ENCODE measurements at places on chromosomes 12 and 14. TPM values are rescaled to one million over a fixed set of nuclear protein-coding genes. Genes with fewer than 3 reads are reported as not detected.

DNA sequence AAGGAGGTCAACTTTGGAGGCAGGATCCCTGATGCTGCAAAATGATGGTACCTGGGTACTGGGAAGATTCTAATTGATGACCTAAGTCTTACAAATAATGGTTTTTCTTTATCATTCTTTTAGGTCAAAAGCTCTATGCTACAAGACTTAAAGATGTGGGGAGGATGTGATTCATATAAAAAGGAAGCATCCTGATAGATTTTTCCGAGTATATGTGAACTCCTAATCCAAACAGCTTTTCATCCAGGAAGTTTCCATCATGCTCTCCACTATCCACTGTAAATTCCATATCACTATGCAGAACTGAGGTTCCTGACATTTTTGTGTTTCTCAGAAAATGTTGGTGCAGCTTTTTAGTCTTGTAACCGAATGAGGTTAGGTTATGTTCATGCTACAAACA lies 293.2 kb downstream of the PAWR start:
- no peak overlapping the region for H3K27ac ChIP-seq
- no peaks in the 10 kb centered on the region for H3K4me1 ChIP-seq
- no peak overlapping the region for H3K4me3 ChIP-seq
- no peaks in the 10 kb centered on the region for H3K36me3 ChIP-seq
- H3K27me3 ChIP-seq = no peaks in the 10 kb centered on the region
- DNase-seq = no peak

- no peaks in the 10 kb centered on the region for H3K27me3 ChIP-seq
- H3K4me1 ChIP-seq = no peaks in the 10 kb centered on the region
- H3K36me3 ChIP-seq = no peaks in the 10 kb centered on the region
- no peak for DNase-seq
- no peak overlapping the region for H3K4me3 ChIP-seq
- H3K27ac ChIP-seq = no peak overlapping the region
Measured at GRCh38 chr14:51895375-51895774, 35.0 kb downstream of the GNG2 start.

GRCh38 chr12:97637770-97638169 lies 175.2 kb downstream of the RMST start:
- H3K36me3 ChIP-seq = no peaks in the 10 kb centered on the region
- no peak overlapping the region for H3K27ac ChIP-seq
- H3K27me3 ChIP-seq = no peaks in the 10 kb centered on the region
- H3K4me3 ChIP-seq = no peak overlapping the region
- H3K4me1 ChIP-seq = no peaks in the 10 kb centered on the region

- peak; percentile 83 for DNase-seq
- H3K4me1 ChIP-seq = no peaks in the 10 kb centered on the region
- H3K27me3 ChIP-seq = no peaks in the 10 kb centered on the region
- no peak overlapping the region for H3K27ac ChIP-seq
- no peak overlapping the region for H3K4me3 ChIP-seq
Measured at GRCh38 chr12:132523576-132524331, 33.8 kb downstream of the FBRSL1 start.

- no peaks in the 10 kb centered on the region for H3K36me3 ChIP-seq
- no peaks in the 10 kb centered on the region for H3K27me3 ChIP-seq
- peaks cover 6% of the 10 kb centered on the region for H3K4me1 ChIP-seq
- H3K27ac ChIP-seq = no peak within 1 kb of the TSS
- peak; percentile 98 for DNase-seq
Measured at GRCh38 chr14:23237772-23238594, at the start of gene RNF212B. Gene RNF212B (plus strand): TSS chr14:23237936. CDS start chr14:23240346, 2,410 bp downstream.

DNA sequence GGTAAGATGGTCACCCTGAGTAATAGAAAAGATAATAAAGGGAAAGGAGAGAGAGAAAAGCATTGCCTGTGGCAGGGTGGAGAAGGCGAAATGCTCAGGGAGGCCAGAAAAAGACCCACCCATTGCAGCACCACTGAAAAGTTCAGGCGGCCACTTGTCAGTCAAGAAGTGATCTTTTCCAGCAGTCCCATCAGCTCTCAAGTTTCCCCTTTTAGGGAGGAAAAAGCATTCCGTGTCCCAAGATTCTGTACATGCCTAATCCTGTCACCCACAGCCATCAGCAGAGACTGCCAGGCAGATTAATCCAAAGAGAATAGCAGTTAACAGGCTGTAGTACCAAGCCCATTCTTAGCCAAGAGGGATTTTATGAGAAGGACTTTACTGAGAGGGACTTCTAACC lies 11.9 kb downstream of the SLC38A1 start:
- H3K27me3 ChIP-seq = no peaks in the 10 kb centered on the region
- H3K27ac ChIP-seq = no peak overlapping the region
- no peak for DNase-seq

DNA sequence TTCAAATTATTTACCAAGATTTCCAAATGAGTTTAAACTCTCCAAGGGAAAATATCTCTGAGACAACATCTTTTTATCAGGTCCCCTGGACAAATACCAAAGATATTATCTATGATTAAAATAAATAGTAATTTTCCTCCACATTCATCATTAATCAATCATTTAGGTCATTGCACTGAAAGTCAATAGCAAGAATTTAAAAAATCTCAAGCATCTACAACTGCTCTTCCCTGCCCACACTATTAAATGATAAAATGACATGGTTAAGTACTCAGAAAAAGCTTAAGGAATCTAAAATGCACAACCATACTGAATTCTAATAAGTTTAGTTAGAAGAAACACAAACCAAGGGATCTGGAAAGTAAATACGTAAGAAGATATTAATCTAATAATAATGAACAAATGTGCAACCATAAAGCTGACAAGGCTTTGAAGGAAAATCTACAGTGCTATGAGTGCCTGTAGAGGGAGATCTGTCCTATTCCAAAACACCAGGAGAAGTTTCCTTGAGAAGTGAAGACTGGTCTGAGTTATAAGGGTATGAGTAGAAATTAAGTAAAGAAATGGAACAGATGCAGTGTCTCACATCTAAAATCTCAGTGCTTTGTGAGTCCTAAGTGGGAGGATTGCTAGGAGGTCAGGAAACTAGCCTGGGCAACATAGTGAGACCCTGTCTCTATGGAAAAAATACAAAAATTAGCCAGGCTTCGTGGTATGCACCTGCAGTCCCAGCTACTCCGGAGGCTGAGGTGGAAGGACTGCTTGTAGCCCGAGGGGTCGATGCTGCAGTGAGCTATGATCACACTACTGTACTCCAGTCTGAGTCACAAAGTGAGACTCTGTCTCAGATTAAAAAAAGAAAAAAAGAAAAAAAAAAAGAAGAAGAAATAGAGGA lies 19.2 kb downstream of the INTS13 start:
- H3K36me3 ChIP-seq = peaks cover 50% of the 10 kb centered on the region
- H3K27me3 ChIP-seq = no peaks in the 10 kb centered on the region
- no peaks in the 10 kb centered on the region for H3K4me1 ChIP-seq
- H3K27ac ChIP-seq = no peak overlapping the region
- H3K4me3 ChIP-seq = no peak overlapping the region

DNA sequence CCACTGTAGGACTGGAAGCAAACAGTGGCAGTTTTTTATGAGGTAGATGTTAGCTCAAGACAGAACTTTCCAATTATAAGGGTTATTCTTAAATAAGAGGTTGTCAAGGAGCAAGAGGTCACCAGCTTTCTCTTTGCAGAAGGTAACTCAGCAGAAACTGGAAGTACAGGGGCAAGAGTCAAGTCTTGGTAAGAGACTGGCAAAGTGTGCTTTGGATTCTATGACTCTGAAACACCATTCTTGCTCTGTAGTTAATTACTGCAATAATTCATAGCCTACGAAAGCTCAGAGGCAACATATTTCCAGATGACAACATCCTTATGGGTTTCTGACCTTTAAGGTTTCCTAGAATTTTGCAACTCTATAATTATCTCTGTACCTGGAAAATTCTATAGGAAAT lies 51.3 kb downstream of the RMST start:
- H3K4me3 ChIP-seq = no peak overlapping the region
- H3K27me3 ChIP-seq = no peaks in the 10 kb centered on the region
- H3K4me1 ChIP-seq = no peaks in the 10 kb centered on the region
- no peak for DNase-seq
- no peak overlapping the region for H3K27ac ChIP-seq
- no peaks in the 10 kb centered on the region for H3K36me3 ChIP-seq

GRCh38 chr14:31566456-31566855 lies 5.3 kb downstream of the NUBPL start:
- no peaks in the 10 kb centered on the region for H3K27me3 ChIP-seq
- H3K36me3 ChIP-seq = peaks cover 9% of the 10 kb centered on the region
- H3K4me3 ChIP-seq = no peak overlapping the region
- DNase-seq = no peak

- no peak for DNase-seq
- H3K4me3 ChIP-seq = no peak overlapping the region
- H3K27ac ChIP-seq = no peak overlapping the region
- no peaks in the 10 kb centered on the region for H3K36me3 ChIP-seq
Measured at GRCh38 chr14:94139006-94139405, 9.6 kb upstream of the IFI27L2 start.

- H3K4me3 ChIP-seq = no peak overlapping the region
- H3K36me3 ChIP-seq = no peaks in the 10 kb centered on the region
- H3K27ac ChIP-seq = no peak overlapping the region
- H3K27me3 ChIP-seq = no peaks in the 10 kb centered on the region
- DNase-seq = no peak
Measured at GRCh38 chr12:93043877-93044209, 114.7 kb upstream of the EEA1 start.

GRCh38 chr12:130880411-130880885 lies 8.6 kb downstream of the RAN start:
- H3K4me1 ChIP-seq = no peaks in the 10 kb centered on the region
- no peak overlapping the region for H3K27ac ChIP-seq
- peaks cover 22% of the 10 kb centered on the region for H3K36me3 ChIP-seq
- no peak for DNase-seq

GRCh38 chr14:50049703-50050570 lies 66.4 kb downstream of the VCPKMT start:
- no peak overlapping the region for H3K27ac ChIP-seq
- DNase-seq = no peak
- no peaks in the 10 kb centered on the region for H3K36me3 ChIP-seq
- no peak overlapping the region for H3K4me3 ChIP-seq

DNA sequence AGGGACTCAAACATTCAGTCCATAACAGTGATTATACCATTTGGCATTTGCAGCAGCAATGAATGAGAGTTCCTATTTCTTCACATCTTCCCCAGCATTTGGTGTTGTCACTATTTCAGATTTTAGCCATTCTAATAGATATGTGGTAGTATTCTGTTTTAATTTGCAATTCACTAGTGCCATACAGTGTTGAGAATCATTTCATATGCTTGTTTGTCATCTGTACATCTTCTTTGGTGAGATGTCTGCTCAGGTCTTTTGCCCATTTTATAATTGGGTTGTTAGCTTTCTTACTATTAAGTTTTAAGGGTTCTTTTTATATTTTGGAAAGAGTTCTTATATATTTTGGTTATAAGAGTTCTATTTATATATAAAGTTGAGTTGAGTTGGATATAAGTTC lies 276.5 kb downstream of the FUT8 start:
- H3K36me3 ChIP-seq = no peaks in the 10 kb centered on the region
- no peaks in the 10 kb centered on the region for H3K27me3 ChIP-seq
- no peak overlapping the region for H3K27ac ChIP-seq
- H3K4me1 ChIP-seq = no peaks in the 10 kb centered on the region
- DNase-seq = no peak

DNA sequence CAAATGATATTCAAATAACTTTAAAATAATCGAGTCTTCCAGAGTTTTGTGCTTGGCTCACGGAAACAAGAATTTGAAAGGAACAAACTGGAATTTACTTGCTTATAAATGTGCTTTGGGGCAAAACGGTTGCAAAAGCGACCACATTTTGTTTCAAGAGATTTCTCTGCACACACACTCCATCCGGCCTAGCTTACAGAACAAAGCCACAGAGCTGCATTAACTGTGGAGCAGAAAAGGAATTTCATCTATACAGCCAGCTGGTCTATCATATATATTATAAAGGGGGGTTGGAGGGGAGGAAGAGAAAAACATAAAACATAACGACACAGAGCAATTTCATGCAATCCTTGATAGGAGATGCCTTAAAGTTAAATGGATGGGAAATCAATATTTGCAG lies 153.0 kb downstream of the MYRFL start:
- H3K4me1 ChIP-seq = no peaks in the 10 kb centered on the region
- H3K27me3 ChIP-seq = no peaks in the 10 kb centered on the region
- H3K4me3 ChIP-seq = no peak overlapping the region
- H3K36me3 ChIP-seq = no peaks in the 10 kb centered on the region

- DNase-seq = no peak
- no peaks in the 10 kb centered on the region for H3K4me1 ChIP-seq
- H3K27me3 ChIP-seq = no peaks in the 10 kb centered on the region
- no peak overlapping the region for H3K27ac ChIP-seq
Measured at GRCh38 chr12:83889745-83890144, 1022.9 kb downstream of the SLC6A15 start.

- H3K27ac ChIP-seq = no peak overlapping the region
- H3K4me3 ChIP-seq = peak overlapping the region; percentile 37
- no peaks in the 10 kb centered on the region for H3K4me1 ChIP-seq
Measured at GRCh38 chr14:93787465-93788292, 606 bp downstream of the PRIMA1 start.

DNA sequence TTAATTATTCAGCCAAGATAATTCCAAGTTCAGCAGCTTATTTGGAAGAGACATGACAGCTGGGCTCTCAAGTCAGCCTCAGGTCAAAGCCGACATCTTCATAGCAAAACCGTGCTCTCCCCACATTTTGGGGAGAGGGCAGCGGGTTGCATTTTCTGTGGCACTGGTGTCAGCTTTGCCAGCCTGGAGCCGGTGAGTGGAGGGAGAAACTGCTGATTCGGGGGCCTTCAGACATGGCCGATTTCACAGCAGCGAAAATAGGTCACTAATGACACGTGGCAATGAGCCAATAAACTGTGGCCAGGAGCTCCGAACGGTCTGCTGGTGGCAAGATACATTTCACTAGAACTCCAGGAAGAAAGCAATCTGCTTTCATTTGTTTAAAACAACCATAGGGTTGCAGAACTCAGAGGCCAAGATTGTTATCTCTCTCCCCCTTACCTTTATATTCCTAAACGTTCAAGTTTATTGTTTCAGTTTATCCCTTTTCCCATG lies 173.2 kb downstream of the CAND1 start:
- H3K36me3 ChIP-seq = no peaks in the 10 kb centered on the region
- H3K27ac ChIP-seq = no peak overlapping the region
- H3K4me3 ChIP-seq = no peak overlapping the region
- no peaks in the 10 kb centered on the region for H3K27me3 ChIP-seq
- peaks cover 11% of the 10 kb centered on the region for H3K4me1 ChIP-seq

DNA sequence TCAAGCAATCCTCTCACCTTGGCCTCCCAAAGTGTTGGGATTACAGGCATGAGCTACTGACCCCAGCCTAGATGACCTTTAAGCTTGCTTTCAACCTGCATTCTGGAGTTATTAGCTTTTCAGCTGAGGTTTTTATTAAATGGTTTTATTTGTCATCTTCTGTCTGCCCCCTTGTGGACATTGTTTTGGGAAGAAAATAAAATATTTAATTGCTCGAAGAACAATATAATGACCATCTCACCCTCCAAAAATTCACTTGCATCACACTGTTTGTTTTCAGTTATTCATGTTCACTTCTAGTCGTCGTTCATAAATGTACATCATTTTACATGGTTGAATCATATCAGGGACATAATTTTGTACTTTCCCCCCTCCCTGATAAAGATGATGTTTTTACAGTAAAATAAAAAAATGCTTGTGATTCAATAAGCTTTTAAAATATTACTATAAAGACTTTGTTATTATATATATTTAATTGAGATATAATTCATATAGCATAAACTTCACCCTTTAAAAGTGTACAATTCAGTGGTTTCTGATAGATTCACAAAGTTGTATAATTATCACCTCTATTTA lies 10.1 kb upstream of the SPATS2 start:
- H3K27me3 ChIP-seq = peaks cover 20% of the 10 kb centered on the region
- no peak overlapping the region for H3K27ac ChIP-seq
- H3K4me3 ChIP-seq = no peak overlapping the region

ANO2 gene
- 36.8 TPM for total RNA-seq

KLHL33 gene
- 0.29 TPM for total RNA-seq

MEG3 gene
- total RNA-seq = 15.6 TPM

GPR65 gene
- 7.7 TPM for total RNA-seq

TTC9 gene
- total RNA-seq = 6.7 TPM

BEGAIN gene
- total RNA-seq = 1.5 TPM

SYCP3 gene
- total RNA-seq = 0.64 TPM

MSRB3 gene
- 61.3 TPM for total RNA-seq
